GM12864 (cell line): ENCODE measurements at places on chromosomes 6 and 20.

GRCh38 chr6:20539387-20539786, 5.1 kb downstream of the CDKAL1 start:
- DNase-seq: no peak

DNA sequence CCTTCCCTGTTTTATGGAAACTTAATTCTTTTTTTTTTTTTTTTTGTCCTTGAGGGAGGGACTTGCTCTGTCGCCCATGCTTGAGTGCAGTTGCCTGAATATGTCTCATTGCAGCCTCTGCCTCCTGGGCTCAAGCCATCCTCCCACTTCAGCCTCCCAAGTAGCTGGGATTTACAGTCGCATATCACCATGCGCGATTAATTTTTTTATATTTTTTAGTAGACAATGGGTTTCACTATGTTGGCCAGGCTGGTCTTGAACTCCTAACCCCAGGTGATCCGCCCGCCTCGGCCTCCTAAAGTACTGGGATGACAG, 654 bp downstream of the TMEM14C start:
- no peak for DNase-seq

- DNase-seq: no peak
These were observed 18.4 kb downstream of the C6orf89 start for GRCh38 chr6:36904114-36904513.

DNA sequence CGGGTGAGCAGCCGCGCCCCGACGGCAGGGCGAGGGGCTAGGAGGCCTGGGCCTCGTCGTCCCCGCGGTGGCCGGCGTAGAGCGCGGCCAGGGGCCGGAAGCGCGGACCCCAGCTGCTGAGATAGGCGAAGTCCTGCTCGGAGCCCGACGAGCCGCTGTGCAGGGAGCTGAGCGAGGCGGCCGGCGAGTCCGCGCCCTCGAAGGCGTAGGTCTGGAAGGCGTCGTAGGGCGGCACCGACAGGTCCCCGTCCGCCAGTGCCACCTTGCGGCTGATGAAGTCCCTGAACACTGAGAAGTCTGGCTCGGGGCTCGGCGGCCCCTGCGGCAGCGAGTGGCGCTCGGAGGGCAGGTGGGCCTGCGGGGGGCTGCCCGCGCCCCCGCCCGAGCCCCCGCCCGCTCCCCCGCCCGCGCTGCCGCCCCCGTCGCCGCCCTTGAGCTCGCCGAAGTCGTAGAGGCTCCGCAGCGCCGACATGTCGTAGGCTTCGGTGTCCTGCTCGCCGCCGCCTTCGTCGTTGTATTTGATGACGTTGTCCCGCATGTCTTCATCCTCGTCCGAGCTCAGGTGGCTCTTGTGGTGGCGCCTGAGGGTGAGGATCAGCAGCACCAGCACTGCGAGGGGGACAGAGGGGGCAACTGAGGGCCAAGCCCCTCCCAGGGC, 56.5 kb downstream of the CD40 start:
- peak; percentile 19 for DNase-seq

DNA sequence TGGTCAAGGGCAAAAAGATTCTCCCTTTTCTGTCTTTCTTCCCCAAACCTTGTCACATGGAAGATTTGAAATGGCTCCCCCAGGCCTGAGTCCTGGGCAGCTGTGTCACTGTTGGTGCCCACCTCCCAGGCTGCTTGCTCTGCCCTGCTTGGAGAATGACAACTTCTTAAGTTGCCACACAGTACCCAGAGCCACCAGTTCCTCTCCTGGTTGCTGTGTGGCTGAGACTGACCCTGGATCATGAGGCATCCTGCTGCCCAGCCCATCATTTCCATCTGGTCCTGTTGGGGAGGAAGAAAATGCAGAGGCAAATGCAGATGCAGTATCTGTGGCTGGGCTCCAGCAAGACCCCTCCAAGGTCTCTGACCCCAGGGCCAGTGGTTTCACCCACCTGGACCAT, 113.7 kb downstream of the PHACTR3 start:
- no peak for DNase-seq

DNA sequence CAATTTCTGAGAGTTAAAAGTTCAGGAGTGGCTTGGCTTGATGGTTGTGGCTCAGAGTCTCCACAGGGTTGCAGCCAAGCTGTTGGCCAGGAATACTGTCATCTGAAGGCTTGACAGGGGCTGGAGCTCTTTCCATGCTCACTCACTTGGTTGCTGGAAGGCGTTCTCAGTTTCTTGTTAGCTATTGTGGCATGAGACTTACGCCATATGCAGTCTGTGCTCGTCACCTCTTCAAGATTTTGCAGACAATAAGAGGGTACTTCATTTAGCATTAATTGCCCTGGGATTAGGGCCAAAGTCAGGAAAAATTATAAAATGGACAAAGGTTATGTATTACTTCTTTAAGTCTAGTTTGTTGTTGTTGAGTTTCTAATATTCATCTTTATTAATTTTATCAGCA, 380.6 kb upstream of the MAP3K7 start:
- no peak for DNase-seq

GRCh38 chr6:106528521-106528920, 100.8 kb downstream of the RTN4IP1 start:
- DNase-seq: no peak

- no peak for DNase-seq
These were observed 4.0 kb upstream of the WRNIP1 start for GRCh38 chr6:2760882-2761842.

DNA sequence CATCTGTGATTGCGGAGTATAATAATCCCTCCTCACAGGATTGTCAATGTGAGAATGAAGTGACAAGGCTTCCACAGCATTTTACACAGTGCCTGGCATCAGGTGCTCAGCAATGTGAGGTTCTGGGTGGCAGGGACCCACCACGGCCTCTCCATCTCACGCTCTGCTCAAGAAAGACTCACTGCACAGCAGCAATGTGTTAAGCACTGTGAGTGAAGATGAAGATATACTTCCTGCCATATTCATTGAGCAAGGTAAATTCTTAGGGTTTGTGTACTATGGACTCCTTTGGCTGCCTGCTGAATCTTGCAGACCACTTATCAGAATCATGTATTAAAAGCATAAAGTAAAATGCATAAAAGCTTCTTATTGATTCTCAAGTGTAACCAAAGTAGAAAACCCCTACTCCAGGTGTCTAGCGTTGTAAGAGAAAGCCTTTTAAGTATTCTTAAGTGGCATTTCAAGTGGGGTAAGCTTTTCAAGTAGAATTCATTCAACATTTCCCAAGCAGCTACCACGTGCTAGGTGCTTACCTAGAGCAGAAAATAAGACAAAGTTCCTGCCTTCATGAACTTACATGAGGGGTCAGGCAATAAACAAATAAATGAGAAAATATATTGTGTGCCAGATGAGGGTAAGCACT, 17.0 kb upstream of the MEP1A start:
- no peak for DNase-seq

DNA sequence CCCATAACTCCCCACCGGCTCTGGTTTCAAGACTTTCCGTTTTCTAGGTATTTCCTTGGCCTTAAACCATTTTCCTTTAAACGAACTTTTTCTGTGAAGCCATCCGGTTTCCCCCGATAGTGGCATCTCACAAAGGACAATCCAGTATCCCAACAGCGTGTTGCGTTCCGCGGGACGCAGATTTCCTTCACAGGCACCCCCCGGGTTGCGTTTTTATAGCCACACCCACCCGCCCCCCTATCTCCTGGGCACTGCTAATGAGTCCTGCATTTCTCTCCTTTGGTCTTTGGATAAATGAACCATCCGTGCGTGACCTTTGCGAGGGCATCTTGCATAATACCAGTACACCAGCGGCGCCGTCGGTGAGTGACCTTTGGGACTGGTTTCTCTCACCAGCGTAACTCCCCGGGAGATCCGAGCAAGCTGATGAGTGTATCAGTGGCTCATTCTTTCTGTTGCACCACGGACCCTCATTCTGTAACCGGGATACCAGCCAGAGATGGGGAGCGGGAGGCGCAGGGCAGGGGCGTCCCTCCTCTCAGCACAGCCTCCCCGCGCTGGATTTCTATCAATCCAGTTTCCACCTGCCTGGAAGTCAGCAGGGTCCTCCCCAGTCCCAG, 586 bp upstream of the NQO2 start:
- DNase-seq: no peak

DNA sequence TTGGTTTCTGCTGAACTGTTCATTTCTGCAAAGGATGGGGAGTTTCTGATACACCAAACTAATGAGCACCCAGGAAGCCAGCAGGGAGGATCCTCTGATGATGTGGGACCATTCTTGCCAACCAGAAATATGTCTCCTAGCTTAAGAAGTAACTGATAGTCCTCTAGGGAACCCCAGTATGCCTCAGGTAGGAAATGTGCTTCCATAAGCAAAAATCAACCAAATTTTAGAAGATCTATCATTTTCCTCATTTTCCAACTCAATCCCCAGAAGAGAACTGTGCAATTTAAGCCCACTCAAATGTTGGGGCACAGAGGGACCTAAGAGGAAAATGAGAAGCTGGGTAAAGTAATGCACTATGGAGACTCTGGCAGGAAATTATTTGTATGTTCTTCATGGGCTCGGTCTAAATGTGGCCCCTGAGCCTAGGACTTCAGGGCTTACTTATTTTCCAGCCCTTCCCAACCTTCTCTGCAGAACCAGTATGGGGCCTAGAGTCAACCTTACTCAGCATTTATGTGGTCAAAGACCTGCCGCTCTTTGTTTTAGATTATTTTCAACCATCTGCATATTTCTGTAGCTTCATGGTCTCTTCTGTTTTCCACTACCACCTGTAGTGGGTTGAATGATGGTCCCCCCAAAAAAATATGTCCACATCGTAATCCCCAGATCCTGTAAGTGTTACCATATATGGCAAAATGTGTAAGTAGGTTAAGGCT, 359.8 kb upstream of the CDH4 start:
- no peak for DNase-seq

DNA sequence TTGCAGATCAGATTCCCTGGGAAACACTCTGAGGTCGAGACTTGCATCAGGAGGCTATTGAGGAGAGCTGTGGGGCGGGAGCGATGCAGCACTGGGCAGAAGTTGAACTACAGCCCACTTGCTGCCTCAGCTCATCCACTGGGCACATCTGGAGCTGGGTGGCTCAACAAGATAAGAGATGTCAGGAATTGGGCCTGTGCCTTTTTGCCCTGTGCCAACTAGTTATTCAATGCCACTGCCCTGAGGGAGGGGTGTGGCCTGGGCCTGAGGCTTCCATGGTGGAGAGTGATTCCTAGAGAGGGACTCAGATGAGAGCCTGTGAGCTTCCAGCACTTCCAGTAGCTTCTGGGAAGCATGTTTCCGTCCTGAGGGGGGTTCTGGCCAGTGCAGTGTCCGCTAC, 32.7 kb downstream of the BRPF3 start:
- no peak for DNase-seq

- no peak for DNase-seq
These were observed at the start of gene RNF182 for GRCh38 chr6:13924949-13925881. Gene RNF182, plus strand, starts transcription at chr6:13924952. Its CDS starts 52,168 bp downstream, at chr6:13977120.

DNA sequence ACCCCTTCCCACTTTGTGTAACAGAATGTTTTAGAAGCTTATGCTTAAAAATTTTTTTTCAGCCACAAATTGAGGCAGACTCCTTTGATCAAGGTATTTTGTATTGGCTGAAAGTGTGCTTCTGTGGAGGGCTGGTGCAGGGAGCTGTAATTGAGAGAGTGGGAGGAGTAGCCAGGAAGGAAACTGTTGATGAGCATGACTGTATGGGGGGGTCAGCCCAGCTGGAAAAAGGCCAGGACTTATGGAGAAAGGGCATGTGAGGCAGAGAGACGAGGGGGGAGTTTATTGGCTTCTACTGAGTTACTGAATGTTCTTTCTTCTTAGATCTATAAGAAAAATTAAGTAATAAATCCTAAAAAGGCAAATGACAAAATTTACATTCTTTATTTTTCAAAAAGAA, 13.4 kb downstream of the RFPL4B start:
- DNase-seq: no peak

- DNase-seq: no peak
These were observed 30.3 kb downstream of the PACSIN1 start for GRCh38 chr6:34496103-34496685.

GRCh38 chr6:31969712-31970603, 2.0 kb downstream of the DXO start:
- no peak for DNase-seq

GRCh38 chr6:109013656-109014305, 80.9 kb downstream of the SESN1 start:
- DNase-seq: no peak

DNA sequence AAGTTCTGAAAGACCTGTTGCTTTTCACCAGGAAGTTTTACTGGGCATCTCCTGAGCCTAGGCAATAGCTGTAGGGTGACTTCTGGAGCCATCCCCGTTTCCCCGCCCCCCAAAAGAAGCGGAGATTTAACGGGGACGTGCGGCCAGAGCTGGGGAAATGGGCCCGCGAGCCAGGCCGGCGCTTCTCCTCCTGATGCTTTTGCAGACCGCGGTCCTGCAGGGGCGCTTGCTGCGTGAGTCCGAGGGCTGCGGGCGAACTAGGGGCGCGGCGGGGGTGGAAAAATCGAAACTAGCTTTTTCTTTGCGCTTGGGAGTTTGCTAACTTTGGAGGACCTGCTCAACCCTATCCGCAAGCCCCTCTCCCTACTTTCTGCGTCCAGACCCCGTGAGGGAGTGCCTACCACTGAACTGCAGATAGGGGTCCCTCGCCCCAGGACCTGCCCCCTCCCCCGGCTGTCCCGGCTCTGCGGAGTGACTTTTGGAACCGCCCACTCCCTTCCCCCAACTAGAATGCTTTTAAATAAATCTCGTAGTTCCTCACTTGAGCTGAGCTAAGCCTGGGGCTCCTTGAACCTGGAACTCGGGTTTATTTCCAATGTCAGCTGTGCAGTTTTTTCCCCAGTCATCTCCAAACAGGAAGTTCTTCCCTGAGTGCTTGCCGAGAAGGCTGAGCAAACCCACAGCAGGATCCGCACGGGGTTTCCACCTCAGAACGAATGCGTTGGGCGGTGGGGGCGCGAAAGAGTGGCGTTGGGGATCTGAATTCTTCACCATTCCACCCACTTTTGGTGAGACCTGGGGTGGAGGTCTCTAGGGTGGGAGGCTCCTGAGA, at the start of gene HFE:
Gene HFE (plus strand): TSS at position 146 of the 832 bp plus-strand sequence. CDS start 12 bp downstream, at position 158.
- no peak for DNase-seq

DNA sequence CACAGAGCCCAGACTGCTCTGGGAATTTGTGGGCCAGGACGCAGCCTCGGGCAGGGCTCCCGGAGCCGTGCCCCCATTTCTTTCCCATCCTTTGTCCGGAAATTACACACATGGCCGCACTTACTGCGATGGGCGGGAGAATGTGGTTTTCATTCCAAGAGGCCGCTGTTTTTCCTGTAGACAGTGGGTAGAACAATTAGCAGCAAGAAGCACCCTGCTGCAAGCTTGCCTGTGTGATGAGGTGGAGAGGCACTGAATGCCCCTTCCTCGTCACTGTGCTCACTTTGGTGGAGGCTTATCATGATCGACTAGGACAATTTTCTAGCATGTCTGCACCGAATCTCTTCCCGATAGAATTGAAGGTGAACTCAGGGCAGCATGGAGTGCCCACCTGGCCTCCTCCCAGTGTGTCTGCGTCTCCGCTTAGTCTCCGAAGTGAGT, 102.8 kb downstream of the DACT2 start:
- no peak for DNase-seq

GRCh38 chr6:109455437-109456110, at the start of gene MICAL1:
Gene MICAL1, minus strand, starts transcription at chr6:109455772. Its CDS starts 1,576 bp downstream, at chr6:109454196.
- peak; percentile 64 for DNase-seq

DNA sequence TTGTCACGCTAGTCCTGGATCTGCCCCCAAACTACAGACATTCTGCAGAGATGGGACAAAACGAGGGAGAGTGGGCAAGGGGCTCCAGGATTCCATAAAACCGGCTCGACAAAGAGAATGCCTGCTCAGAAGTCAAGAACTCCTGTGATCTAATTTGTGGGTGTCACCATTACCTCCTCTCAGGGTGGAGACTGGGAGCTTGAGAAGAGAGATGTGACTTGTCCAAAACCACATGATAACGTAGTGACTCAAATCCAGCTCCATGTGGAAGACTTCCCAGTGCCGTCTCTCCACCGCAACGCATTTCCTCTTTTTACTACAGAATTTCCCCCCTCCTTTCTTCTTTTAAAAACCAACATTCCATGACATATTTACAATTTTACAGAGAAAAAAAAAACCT, 44.3 kb downstream of the TRERF1 start:
- no peak for DNase-seq
